Hepatocyte (in vitro differentiated cells): ENCODE measurements at places on chromosomes 2 and 18.

DNA sequence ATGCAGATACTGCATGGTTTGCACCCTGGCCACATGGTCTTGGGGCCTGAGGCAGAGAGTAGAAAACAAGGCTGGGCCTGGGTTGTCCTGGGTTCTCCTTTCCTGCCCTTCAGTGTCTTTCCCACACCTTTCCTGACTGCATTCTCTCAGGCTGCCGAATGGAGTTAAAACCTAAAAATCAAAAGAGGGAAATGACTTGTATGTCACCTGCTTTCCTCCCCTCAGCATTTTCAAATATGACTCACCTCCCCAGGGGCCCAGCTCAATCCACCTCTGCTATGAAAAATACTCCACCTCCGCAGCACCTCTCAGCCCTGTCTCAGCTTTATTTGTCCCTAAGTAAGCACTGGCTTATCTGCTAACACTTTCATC, 457.8 kb upstream of the MEX3C start:
- peak; percentile 27 for DNase-seq

DNA sequence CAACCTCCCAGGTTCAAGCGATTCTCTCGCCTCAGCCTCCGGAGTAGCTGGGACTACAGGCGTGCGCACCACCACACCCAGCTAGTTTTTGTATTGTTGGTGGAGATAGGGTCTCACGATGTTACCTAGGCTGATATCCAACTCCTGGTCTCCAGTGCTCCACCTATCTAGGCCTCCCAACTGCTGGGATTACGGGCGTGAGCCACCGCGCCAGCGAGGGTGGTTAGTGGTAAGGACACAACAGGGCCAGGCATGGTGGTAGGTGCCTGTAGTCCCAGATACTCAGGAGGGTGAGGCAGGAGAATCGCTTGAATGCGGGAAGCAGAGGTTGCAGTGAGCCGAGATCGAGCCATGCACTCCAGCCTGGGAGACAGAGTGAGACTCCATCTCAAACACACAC, 26.6 kb upstream of the DUSP2 start:
- DNase-seq: no peak

DNA sequence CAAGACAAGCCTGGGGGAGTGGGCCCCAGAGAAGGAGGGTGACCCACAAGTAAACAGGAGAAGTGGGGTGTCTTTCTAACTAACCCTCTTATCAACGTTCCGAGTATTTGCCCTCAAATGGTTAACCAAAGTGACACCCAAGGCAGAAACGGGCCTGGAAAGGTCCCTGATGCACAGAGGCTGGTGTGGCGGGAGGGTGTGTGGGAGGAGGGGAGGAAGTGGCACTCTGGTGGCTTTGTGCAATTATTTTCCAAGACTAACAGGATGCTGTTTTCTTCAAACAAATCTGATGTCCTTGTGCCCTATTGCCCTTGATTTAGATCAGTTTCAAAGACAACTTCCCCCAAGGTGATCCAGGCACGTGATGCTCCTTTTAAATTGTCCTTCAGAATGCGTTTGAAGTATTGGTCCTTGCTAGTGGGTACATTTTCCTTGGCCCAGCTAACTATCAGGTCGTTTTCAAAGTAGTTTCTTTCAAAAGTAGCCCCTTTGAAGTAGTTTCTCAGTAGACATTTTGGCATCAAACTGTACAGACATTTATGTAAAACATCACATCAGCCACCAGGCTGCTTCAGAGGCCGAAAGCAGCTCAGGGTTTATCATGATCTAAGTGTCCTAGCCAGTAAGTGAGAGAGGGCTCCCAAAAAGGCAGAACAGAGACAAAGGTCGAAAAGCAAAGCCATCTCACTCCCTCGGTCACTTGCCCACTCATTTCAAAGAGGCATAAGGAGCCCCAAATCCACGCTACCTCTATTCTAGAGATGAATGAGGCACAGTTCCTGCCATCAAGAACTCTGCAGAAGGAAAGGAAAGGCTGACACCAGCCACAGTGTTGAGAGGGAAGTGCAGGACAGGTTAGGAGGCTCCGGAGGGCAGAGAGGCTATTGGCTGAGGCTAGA, 371.1 kb upstream of the ID2 start:
- no peak for DNase-seq

DNA sequence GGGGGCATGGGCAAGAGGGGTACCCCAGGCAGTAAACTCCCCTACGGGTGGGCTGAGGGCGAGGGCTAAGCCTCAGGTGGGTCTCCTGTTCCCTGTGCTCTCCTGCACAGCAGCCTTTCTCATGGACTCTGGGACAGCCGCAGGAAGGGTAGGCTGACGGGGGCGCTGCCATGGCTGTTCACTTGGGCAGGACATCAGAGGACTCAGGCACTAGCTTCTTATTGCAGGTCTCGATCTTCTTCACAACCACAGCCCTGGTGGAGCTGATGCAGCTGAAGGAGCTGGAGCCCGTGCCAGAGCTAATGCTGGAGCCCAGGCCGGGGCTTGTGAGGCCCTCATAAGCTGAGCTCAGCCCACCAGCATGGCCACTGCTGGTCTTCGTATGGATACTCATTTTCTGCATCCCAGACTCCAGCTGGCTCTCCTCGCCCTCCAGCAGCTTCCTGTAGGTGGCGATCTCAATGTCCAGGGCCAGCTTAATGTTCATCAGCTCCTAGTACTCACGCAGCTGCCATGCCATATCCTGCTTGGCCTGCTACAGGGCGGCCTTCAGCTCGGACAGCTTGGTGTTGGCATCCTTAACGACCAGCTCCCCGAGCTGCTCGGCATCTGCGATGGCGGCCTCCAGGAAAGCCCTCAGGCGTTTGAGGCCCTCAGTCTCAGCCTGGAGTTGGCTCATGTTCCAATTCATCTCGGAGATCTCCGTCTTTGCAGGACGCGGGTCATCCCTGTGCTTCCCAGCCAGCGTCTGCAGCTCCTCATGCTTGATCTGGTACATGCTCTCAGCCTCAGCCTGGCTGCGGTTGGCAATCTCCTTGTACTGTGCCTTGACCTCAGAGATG, 359.8 kb upstream of the SETBP1 start:
- DNase-seq: no peak

DNA sequence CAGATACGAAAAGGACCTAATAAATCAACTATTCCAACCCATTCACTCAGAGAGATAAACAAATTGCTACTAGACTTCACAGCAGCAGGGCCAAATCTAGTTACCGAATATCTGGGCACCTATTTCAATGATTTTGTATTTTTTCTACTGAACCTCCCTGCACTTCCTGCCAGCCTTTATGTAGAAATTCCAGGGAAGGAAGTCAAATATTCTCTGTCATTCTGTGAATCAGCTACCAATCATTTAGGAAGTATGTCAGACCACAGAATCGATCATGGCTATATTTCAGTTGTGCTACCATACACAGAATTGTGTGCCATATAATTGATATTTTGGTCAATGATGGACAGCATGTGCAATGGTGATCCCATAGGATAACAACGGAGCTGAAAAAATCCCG, 109.6 kb upstream of the SPOPL start:
- no peak for DNase-seq

GRCh38 chr2:104521247-104521646, 332.7 kb upstream of the POU3F3 start:
- DNase-seq: no peak

- DNase-seq: no peak
Measured at GRCh38 chr2:238884812-238885408, 37.0 kb downstream of the TWIST2 start.

DNA sequence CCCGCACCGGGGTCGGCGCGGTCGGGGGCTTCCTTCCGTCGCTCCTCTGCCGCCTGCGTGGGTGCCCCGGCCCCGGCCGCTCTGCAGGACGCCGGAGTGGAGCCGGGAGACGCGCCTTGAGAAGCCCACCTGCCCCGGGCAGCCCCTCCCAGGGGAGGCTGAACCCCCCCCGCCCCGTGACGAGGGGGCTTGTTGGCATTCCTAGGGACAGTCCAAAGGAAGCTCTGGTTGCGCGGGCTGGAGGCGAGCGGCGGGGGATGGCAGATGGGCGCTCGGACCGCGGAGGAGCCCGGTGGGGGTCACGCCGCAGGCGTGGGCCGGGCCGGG, 133.5 kb upstream of the MGAT5 start:
- DNase-seq: peak; percentile 49

DNA sequence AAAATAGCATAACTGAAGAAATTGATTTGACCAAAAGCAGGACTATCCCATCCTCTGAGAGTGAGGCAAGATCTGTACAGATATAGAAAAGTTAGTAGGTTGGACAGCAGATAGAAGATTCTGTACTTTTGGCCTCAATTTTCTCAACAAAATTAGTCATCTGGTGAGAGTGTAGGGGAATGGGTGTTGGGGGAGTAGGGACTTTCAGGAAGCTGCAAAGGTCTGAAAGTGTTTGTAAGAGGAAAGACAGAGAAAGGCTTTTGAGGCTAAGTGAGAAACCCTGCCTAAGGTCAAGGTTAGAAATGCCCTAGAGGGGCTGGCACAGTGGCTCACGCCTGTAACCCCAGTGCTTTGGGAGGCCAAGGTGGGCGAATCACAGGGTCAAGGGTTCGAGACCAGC, 40.3 kb downstream of the DAPL1 start:
- DNase-seq: no peak

GRCh38 chr2:429575-430254, 141.8 kb upstream of the ALKAL2 start:
- DNase-seq: no peak

DNA sequence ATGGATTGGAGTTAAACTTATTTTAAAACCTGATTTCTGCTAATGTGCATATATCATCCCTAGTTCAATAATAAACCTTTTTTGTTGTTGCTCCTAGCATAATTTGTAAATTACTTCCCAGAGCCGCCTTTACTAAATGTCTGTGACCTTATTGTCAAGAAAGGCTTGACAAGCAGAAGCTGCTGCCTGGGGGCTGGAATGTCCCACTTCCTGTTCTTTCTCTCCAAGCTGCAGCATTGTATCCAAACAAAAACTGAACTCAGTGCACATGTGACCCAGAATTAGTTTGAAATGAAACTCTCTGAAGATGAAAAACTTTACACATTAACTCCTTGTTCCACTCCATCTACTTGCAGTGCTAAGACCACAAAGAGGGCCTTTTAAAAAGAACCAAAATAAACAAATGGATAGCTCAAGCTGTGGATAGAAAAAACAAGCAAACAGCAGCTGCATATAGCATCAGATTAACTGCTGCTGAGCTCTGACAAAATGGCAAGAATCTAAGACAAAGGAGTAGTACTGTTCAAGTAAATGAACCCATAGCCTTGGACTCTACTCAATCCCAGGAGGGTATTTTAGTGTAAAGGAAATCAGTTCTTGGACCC, 99.8 kb upstream of the NEUROD1 start:
- no peak for DNase-seq

DNA sequence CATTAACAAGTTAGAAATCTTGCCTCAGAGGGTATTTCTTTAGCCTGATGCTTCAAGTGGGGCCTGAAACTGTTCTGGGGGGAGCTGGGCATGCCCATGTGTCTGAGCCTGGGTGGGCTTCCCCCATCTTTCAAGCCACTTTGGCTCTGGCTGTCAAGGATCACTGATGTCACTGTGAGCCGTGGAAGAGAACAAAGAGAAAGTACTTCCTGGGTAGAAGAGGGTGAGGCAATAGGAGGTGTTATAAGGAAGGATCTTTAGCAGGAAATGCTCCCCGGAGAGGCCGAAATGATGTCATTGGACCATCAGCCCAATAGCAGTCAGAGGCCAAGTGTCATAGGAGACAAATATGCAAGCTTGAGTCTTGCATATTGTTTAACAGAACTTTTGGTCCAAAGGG, 228.4 kb upstream of the MEX3C start:
- peak; percentile 13 for DNase-seq

DNA sequence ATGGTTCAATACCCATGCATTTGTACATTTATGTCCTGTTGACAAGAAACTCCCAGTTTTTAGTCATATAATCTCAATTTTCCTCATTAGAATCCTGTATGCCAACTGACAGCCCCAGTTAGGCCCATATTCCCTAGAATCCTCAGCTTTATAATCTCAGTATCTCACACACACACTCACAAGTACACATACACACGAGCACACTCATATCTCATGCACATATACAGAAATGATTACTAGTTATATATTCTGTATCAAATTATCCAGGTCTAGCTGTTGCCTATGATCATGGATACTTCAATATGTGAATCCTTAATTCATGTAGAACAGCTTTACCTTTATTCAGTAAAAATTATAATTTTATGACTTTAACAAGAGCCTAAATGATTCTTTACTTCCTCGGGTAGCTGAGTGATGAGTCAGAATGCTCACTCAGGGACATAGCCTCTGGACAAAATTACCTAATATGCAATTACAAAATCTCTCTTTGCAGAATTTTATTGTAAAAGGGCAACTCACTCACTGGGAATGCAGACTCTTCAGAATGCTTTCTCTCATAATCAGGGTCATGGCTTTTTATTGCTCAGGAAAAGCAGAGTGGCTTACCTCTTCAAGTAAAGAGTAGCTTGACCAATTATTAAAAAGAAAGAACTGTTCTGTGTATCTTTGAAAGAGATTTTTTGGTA, 193.6 kb upstream of the PIK3C3 start:
- DNase-seq: peak; percentile 37

GRCh38 chr2:28499282-28499681, 3.4 kb downstream of the PLB1 start:
- no peak for DNase-seq

- no peak for DNase-seq
Measured at GRCh38 chr2:237868631-237869342, 9.4 kb downstream of the RAMP1 start.

DNA sequence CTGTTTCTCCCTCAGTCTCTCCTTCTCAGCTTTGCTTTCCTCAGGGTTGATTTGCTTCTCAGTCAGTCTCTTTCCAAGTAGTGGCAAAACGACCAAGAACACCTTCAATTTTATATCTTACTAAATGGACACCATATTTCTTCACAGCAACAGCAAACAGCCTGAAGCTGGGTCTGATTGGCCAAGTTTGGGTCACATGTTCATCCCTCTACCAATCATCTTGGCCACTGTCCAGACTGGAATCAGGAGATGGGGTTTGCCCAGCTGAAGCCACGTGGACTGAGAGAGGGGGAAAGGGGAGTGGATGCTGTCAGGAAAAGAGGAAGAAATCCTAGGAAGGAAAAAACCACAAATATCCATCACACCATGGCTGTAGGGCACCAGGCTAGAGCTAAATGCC, 42.0 kb upstream of the ACMSD start:
- DNase-seq: no peak

DNA sequence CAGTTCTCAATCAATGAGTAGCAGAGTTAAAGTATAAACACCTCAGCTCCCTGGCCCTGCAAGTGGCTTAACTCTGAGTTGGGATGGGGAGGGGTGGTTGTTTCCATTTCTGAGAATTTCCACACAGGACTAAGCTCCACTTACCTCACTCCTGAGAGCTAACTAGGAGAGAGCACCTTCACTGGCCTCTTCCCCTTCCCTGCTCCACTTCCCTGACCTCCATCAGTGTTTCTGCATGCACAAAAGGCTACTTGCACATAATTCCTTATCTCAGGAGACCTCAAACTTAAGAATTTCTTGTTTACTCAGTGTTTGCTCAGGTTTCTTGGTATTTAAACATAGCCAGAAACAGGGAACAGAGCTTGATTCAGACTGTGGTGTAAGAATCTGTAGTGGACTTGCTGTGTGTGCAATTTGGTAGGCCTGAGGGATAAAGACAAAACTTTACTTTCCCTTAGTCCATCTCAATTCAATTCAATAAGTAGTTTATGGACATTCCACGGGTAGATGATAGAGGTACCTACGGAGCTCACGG, 97.2 kb downstream of the PID1 start:
- DNase-seq: no peak
